ENCODE measurements at places on chromosomes 13 and 19.
A peak's percentile ranks its signal among the peaks of the same experiment; 100 is the strongest.

- DNase-seq, result no peak
Measured at GRCh38 chr13:91904597-91904996, 506.2 kb downstream of the GPC5 start.

DNA sequence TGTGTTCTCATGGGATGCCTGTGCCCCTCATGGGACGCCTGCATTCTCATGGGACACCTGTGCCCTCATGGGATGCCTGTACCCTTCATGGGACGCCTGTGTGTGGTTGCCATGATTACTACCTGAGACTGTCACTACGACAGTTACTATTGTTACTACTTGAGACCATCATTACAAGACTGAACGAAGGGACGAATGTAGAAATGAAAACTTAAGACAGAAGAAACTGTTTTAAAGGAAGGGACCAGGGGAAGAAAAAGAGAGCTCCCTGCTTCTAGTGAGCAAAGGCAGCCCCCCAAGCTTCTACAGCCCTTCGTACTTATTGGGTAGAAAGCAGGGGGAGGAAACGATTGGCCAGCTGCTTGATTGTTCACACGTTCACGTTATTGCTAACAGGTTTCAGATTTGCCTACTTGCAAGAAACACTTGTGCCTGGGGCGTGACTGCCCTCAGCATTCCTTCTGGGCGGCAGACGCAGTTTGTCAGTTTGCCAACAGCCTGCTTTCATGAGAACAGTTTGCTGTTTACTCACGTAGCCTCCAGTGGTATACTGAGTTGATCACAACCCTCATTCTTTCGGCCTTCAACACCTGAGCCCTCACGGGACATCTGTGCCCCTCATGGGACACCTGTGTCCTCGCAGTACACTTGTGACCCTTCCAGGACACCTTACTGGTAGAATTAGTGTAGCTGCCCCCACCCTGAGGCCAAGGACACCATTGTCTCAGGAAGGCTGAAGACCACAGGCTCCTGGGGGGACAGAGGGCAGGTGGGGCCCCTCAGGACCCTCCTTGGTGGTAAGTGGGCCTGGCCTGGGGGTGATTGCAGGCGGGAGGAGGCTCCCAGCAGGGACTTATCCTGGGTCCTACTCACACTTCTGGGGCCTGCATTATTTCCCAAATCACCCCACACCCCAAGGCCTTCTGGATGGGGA is 2.5 kb upstream of the S1PR4 start:
- no peak for DNase-seq

- no peak for DNase-seq
Measured at GRCh38 chr19:17848595-17849292, 962 bp upstream of the JAK3 start.

DNA sequence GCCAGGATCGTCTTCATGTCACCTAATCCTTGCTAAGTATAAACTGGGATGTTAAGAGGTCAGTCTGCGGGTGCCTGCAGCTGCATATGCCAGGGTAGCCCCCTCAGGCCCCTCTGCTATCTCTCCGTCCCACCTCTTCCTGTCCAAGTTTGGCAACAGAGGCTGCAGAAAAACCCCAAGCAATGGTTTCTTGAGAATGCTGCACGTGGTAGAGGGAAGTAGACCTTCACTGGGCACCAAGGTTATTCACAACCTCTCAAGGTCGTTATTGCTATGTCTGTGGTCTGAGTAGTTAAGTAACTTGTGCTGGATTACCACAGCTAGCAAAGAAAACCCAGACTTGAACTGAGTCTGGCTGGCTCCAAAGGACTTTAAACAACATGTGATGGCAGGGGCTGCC is 77.9 kb upstream of the XPO4 start:
- DNase-seq, result no peak

DNA sequence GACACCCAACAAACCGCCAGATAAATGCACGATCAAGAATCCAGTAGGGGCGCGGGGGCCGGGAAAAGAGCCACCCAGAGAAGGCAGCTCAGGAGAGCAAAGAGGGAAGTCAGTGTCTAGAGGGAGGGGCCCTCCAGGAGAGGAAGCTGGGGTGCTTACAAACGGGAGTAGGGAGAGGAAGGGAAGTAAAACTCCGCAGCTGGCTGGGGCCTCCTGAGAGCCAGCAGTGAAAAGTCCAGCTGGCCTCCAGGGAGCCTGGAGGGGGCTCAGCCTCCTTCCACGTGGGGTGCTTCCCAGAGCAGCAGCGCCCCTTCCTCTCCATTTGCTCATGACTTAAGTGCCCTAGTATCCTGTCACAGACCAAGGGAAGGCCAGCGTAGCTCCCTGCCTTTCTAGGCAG is 51.8 kb downstream of the TMED1 start:
- no peak for DNase-seq

GRCh38 chr19:40457048-40457447 is 8.5 kb downstream of the BLVRB start:
- no peak for DNase-seq

GRCh38 chr13:86445206-86445605 is 646.0 kb upstream of the SLITRK6 start:
- no peak for DNase-seq

DNA sequence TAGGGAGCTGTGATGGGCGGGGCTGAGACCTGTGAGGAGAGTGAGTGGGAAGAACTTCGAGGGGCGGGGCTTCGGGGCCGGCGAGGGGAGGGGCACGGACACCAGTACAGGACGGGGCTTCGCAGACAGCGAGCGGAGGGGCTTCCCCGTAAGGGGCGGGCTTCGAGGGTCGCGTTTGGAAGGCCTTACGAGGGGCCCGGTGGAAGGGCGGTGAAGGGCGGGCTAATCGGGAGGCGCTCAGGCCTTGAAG is 4.1 kb upstream of the EMP3 start:
- peak; percentile 79 for DNase-seq

DNA sequence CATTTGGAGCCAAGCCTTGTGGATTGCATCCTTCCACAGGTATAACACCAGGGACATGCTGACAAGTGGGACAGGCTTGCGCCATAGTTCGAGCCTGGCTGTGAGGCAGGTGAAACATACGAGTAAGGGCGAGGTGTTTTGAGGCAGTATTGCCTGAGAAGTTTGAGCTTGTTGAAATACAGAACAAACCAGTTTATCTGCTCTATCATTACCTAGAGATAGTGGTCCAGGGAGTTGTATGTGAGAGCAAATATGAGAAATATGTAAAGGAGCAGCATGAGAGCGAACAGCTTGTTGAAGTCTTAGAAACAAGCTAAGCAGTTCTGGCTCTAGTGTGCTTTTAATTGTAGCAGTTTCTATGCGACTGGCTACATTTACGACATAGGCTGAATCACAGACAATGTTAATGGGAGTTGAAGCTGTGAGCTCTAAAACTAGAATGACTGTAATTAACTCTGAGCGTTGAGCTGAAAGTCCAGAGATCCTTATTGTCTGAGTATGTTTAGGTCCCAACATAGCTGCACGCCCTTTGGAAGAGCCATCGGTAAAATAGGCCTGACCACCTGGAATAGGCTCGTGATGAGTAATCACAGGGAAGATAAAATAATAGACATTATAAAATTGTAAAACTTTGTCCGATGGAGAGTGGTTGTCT is 8.2 kb downstream of the ZNF439 start:
- no peak for DNase-seq

DNA sequence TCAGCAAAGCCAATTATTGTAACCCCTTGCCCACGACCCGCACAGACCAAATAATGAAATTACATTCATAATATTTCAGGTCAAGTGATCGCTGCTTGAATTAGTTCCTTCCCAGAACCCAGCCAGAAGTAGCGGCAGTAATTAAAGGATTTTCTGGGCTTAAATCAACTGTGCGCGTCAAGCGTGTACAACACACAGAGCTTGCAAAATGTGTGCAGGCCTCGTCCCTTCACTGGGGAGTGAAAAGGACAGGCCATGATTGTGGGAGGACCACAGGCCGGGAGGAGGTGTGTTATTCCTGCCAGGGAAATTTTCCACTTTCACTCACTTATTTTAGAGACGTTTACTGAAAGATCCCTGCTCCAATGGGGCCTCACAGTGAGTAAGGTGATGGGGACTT is 84.9 kb downstream of the CHST8 start:
- DNase-seq, result no peak

DNA sequence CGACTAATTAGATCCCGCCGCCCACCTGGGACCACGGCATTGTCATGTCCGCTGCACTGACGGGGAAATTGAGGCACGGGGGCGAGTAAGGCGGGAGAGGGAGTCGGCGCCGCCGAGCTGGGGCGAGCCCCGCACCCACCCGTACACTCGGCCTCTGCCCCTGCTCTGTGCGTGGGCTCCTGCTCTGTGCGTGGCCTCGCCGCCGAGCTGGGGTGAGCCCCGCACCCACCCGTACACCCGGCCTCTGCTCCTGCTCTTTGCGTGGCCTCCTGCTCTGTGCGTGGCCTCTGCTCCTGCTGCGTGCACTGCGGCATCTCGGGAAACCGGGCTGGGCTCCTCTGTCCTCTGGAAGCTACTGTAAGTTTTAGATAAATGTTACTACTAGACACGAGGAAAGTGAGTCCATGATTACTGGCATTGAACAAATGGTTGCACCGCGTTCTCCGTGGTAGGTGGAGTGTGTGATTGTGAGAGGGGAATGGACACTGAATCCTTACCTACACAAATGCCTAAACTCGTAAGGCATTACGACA is 826 bp upstream of the C1QTNF9 start:
- no peak for DNase-seq

DNA sequence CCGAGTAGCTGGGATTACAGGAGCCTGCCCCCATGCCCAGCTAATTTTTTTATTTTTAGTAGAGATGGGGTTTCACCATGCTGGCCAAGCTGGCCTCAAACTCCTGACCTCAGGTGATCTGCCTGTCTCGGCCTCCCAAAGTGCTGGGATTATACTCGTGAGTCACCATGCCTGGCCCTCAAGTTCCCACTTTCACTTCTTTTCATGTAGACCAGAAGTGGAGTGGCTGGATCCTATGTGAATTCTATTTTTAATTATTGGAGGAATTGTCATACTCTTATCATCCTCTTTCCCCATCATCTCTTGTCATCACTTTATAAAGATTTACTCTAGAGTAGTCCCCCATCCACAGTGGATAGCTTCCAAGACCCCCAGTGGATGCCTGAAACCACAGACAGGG is 12.8 kb upstream of the SIGLEC10 start:
- DNase-seq, result no peak
